ENCODE measurements at places on chromosomes 3 and 15.

DNA sequence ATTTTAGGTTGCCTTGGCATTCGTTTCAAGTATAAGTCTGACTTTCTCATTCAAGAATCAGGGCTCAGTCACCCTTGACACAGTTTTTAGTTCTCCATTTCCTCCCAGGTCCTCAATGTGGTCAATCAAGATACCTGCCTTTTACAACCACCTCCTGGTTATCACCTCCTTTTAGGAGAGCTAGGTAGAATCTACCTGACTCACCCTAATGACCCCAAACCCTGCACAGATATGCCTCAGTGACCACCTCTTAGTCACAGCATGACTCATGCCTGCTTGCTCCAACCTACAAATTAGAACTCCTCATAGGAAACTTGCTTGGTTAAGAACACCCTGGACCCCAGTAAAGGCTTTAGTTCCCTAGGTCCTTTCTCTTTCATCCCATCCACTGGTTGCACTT lies 22.5 kb downstream of the DMXL2 start:
- DNase-seq, result no peak

DNA sequence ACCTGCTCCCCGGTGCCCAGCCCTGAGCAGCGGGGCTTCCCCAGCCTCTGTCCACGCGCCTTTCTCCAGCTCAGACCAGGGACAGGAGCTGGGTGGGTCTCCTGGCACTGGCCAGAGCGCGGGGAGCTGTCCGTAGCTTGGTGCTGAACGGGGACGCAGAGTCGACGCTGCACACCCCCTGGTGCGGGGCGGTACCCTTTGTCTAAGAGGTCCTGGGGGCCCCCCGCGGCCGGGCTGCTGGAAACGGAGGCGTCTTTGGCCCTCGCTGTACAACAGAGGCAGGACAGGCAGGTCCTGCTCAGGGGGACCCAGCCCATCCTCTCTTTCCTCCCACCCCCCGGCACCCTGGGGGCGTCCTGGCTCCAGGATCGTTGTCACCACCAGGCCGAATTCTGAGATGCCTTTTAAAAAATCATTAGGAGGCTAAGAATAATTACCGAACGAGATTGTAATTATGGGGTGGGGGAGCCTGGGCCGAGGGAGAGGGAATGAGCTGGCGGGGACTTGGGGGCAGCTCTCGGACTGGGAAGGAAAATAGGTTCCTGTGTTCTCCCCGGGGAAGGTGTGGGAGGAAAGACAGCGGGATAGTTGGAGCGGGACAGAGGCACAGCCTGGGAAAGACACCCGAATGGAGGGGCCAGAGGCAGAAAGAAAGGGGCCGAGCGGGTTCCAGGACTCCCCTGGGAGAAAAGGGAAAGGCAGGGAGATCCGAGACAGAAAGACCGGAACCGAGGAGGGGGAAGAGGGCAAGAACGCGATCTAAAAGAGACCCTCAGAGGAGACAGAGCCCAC lies 4.1 kb upstream of the SKOR1 start:
- no peak for DNase-seq

DNA sequence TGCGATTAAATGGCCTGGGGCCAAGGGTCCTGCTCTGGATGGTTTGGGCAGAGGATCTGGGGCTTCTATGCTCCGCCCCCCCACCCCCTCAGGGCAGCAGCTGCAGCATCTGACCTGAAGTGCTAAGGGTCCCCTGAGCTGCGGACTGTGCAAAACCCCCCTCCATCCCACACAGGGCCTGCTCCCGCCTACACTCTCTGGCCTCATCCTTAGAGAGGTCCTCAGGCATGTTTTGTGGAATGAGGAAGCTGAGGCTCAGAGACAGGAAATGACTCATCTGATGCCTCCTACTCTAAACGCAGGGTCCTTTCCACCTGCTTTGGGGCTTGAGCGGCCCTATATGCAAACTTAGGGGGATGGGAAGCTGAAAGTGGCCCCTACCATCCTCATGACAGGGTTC lies 59.5 kb upstream of the CTSH start:
- DNase-seq, result peak; percentile 43

GRCh38 chr3:151875759-151876158 lies 2.3 kb downstream of the SUCNR1 start:
- no peak for DNase-seq

GRCh38 chr15:35173444-35174118 lies 88.5 kb upstream of the NANOGP8 start:
- DNase-seq, result no peak

DNA sequence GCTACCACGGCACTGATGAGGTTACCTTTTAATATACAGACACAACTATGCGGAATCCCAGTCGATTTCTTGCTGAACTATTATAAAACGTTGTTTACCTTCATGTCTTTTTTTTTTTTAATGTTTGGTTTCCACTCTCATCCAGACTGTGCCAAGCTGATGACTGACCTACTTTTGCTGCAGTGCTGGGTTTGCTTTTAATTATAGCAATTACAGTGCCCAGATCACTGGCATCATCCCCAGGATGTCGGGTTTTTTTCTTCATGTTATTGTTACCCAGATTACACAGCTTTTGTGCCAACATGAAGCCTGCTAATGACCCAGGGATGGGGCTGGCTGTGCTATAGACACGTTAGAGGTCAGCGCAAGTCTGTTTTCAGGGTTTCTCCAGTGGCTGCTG lies 294.0 kb upstream of the ATP10A start:
- no peak for DNase-seq

- no peak for DNase-seq
These were observed 133.5 kb upstream of the STT3B start for GRCh38 chr3:31399271-31399670.

DNA sequence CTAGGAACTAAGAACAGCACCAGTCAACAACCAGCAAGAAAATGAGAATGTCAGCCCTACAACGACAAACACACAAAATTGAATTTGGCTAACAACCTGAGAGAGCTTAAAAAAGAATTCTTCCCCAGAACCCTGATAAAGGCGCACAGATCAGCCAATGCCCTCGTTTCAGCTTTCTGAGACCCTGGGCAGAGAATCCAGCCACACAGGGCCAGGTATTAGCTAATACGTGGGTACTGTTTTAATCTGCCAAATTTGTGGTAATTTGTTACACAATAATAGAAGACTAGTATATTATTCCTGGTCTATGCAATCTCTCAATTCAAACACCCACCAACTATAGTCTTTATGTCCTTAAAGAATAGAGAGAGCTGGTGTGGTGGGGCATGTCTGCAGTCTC lies 291.6 kb upstream of the GADL1 start:
- DNase-seq, result no peak

DNA sequence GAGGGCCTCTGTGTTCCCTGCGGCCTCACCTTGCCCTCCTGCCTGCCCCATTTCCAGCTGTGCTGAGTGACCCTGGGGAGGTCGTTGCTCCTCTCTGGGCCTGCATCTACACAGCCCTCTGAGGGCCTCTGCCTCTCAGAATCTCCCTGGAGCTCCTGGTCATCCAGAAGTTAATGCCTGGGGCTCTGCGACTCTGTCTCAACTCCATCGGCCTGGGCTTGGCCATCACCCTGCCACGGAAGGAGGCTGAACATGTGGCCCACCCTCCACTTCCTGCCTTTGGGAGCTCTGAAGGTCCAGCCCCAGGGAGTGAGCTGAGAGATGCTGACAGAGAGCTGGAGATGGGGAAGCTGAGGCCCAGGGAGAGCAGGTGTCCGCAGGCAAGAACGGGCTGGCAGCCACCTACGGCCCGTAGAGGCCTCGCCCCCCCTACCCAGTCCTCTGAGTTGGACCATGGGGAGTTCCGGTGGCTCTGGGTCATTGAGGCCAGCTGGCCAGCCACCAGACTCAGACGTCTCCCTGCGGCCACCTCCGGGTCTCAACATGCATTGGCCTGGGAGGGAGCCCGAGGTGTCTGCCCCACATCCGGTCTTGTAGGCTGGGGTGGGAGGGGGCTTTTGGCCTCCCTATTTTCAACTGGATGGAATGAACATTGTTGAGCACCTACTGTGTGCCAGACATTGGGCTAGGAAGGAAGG lies 34.2 kb downstream of the GRIP2 start:
- no peak for DNase-seq

GRCh38 chr15:72227192-72227586 lies 3.8 kb downstream of the PKM start:
- no peak for DNase-seq

DNA sequence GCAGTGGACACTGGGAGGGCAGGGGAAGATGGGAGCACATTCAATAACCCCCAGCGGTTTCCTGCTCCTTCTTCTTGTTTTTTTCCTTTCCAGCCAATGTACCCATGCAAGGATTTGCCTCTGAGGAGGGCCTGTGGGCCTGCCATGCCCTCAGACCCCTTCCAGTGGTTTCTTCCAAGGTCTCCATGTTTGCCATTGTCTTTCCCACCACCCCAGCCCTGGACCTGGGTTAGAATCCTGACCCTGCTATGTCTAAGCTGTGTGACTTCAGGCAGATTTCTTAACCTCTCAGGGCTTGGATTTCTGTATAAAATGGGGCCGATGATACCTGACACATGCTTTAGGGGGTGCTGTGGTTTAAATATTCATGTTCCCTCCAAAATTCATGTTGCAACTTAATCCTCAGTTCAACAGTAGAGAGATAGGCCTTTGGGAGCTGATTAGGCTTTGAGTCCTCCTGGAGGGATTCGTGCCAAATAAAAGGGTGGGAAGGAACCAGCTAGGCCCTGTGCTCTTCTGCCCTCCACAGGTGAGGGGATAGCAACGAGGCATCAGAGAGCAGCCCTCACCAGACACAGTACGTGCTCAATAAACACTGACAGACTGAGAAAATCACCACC lies 46.3 kb upstream of the FLNB start:
- no peak for DNase-seq

- no peak for DNase-seq
These were observed 68.8 kb upstream of the TMEM115 start for GRCh38 chr3:50428007-50428633.

DNA sequence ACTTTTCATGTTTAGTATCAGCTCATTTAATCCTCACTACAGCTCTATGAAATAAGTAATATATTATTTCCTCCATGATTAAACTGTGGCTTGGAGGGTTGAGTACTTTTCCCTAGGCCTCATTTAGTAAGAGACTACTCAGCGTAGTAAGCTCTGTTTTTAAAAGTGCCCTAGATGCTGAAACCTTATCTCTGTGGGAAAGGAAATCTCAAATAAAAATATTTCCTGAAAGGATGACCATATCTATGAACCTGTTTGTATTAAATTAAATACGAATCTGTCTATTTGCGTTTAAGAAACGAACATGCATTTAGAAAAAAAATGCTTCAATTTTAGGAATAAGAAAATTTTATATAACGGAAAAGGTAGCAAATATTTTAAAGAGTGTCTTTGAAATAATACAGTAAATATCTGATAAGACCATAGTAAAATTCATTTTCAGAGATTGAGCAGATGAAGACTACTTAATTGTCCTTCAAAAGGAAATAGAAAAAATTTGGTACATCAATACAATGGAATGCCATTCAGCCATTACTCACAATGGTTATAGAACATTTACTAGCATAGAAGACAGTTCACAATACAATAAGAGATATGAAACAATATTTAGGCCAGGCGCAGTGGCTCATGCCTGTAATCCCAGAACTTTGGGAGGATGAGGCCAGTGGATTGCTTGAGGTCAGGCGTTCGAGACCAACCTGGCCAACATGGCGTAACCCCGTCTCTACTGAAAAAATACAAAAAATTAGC lies 56.2 kb downstream of the ATG7 start:
- no peak for DNase-seq

DNA sequence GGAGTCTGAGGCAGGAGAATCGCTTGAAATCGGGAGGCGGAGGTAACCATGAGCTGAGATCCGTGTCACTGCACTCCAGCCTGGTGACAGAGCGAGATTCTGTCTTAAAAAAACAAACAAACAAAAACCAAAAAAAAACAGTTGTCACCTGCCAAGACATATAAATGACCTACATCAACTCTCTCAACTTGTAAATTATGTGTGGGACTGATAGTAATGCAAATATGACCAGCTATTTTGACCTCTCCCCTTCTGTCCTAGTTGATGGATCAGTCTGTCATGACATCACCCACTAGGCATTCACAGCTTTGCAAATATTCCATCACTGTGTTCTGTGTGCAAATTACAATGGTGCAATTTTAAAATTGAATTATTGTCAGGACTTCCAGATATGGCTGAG lies 175.4 kb downstream of the EBLN2 start:
- DNase-seq, result no peak

GRCh38 chr3:170751083-170751898 lies 118.7 kb downstream of the RPL22L1 start:
- DNase-seq, result no peak

DNA sequence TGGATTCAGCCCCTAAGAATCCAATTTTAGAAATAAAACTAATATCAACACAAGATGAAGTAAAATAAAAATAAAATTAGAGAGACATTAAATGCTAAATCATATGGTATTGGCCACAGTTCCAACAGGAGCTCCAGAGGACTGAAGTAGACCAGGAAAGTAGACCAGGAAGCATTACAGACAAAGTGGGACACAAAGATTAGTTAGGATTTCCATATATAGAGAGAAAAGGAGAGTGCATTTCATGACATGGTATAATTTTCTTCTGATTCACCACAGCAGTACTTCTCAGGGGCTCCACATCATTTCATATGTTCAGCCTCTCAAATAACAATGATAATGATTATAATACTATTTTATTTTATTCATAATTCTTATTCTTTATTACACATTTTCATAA lies 18.3 kb downstream of the FGF7 start:
- DNase-seq, result no peak

- DNase-seq, result no peak
These were observed 1.1 kb downstream of the GORASP1 start for GRCh38 chr3:39106281-39106811.

GRCh38 chr15:57751177-57751800 lies 44.8 kb downstream of the POLR2M start:
- no peak for DNase-seq

GRCh38 chr3:168865022-168865551 lies 769.4 kb upstream of the GOLIM4 start:
- no peak for DNase-seq

DNA sequence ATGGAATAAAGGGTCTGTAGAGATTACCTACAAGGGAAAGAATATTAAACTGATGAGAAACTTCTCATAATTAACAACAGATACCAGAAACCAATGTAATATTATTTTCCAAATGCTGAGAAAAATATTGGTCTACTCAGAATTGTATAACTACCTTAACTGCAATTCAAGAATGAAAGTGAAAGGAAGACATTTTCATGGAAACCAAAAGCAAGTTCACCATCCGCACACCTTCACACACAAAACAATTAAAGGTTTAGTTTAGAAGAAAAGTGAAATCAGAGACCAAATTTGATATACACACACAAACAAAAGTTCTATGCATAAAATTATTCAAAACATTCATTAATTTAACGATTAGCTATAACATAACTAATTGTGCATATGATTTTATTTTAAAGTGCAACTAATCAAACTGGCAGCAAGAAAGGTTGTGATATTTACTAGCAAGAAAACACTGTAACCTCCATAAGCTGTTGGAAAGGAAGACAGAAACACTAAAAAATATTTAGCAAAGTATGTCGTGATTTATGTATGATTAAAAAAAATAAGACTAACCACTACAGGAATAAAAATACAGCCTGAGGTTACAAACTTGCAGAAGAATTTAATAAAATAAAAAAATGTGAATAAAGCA lies 395.5 kb downstream of the FGF12 start:
- DNase-seq, result no peak

DNA sequence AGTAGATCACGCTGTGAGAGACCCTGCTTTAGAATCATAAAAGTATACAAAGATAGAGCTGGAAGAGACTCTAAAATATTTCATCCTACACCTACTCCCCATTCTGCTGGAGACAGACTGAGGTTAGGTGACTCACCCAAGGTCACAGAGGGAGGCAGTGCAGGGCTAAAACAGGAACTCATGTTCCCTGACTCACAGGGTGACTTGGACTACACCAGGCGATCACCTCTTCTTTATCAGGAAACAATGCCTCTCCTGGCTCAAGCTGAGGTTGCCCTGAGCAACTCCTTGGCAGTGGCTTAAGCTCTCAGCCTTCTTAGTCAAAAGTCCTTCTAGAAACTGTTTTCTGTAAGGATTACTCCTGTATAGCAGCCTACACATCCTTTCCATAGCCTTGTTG lies 26.4 kb upstream of the TNFAIP8L3 start:
- DNase-seq, result no peak
